ENCODE measurements at places on chromosomes 1 and 21. TPM values are rescaled to one million over a fixed set of nuclear protein-coding genes. Genes with fewer than 3 reads are reported as not detected.

SLC45A3 gene
- total RNA-seq: not detected

GBP3 gene
- total RNA-seq: 21.6 TPM

ADAMTS5 gene
- not detected for total RNA-seq

ADAMTS1 gene
- total RNA-seq: not detected

TMEM50A gene
- total RNA-seq: 103 TPM

GPR37L1 gene
- total RNA-seq: not detected

STUM gene
- not detected for total RNA-seq

HHIPL2 gene
- not detected for total RNA-seq

TFAP2E gene
- 2.2 TPM for total RNA-seq

GJA9 gene
- not detected for total RNA-seq

NPPB gene
- total RNA-seq: not detected

All from CD8-positive, alpha-beta T cell (primary cell).